Activated effector memory CD4-positive, alpha-beta T cell treated with anti-CD3 and anti-CD28 coated beads, Interleukin-2, amount 50 U/mL, for 16 hours (primary cell): ENCODE measurements at places on chromosomes 4 and X.

DNA sequence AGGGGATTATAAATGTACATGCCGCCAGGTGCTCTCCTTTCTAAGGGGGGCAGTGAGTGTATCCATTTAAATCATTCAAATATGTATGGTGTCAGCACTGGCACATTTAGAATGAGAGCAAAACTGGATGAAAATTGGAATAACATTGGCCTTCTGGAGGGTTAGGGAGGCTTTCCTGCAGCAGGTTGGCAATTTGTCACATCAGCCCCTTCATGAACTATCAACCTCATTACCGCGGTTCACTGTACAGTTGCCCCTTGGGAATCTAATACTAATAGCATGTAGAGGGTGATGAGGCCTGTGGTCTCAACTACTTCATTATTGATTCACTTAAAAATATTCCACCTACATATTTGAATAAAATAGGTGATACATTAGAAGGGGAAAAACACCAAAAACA is 117.9 kb downstream of the PDHA2 start:
- DNase-seq, result no peak

- DNase-seq, result no peak
These were observed 6.4 kb downstream of the TRO start for GRCh38 chrX:54926978-54927377.

- DNase-seq, result no peak
These were observed 83.9 kb downstream of the SATL1 start for GRCh38 chrX:85159644-85160043.

GRCh38 chrX:9147726-9148125 is 113.8 kb upstream of the FAM9B start:
- no peak for DNase-seq

- no peak for DNase-seq
These were observed 129.4 kb downstream of the CNKSR2 start for GRCh38 chrX:21503593-21503992.

- DNase-seq, result no peak
These were observed 176.0 kb downstream of the COX18 start for GRCh38 chr4:72893354-72894066.

DNA sequence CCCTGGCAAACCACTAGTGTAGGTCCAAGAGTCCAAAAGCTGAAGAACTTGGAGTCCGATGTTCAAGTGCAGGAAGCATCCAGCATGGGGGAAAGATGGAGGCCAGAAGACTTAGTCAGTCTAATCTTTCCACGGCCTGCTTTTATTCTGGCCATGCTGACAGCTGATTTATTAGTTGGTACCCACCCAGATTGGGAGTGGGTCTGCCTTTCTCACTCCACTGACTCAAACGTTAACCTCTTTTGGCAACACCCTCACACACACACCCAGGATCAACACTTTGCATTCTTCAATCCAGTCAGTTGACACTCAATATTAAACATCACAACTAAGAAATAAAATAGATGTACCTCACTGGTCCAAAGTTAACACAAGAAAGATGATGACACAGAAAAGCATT is 134.8 kb upstream of the GABRA2 start:
- DNase-seq, result no peak
